ENCODE measurements at places on chromosomes 5 and 9.
A peak's percentile ranks its signal among the peaks of the same experiment; 100 is the strongest.

DNA sequence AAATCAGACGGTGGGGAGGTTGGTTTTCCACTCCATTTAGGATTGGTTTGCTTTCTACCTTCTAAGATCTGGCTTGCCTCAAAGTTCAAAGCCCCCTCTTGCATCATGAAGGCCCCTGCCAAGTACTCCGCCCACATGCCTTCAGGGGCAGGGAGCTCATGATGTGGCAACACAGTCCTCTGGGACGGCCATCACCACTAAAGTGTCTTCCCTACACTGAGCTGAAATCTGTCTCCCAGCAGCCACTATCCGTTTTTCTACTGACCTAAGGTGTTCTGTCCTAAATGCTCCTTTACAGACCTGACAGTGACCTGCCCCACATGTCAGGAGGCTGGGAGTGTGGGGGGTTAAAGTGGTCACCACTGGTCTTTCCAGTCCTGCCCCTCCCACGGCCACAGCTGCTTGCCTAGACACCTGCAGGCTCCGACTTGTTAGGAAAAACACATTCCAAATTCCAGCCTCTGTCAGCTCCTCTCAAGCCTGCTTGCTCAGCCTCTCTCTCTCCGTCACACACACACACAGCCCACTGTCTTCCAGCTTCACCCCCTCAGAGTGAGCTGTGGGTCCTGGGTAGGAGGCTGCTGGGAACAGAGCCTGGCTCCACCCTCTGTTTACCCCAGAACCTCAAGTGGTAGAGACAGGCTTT is 44.9 kb downstream of the SHB start:
- DNase-seq = peak; percentile 67

DNA sequence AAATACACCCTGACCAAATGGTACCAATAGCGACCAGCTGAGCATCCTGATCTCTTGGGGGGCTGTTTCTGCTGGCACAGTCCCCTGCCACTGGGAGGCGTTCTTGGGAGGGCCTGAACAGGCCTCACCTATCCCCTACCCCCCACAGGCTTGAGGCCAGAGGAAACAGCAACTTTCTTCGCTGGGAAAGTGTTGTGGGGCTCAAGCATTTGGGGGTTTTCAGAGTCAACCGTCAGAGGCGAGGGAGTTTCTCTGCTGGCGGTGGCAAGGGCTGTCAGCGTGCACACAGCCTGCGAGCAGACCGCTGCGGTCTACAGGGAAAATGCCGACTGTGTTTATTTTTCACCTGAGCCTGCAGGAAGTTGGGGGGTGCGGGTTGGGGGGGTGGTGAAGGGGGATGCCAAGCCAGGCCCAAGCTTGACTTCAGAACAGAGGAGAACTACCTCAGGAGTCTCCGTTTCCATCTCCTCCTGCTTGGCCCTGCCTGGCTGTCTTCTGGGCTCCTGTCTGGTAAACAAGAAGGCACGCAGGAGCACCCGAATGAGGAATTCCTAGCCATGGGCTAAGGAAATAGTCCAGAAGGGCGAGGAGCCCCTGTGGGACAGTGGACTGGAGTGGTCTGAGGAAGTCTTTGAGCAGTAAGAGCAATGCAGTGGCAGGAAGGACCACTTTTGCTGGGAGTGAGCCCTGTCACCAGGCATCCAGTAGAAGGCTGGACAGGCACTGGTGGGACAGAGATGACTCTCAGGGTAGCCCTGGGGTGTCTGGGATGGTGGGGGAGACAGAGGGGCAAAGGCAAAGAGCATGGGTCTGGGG is 18.1 kb downstream of the TCF7 start:
- no peak for DNase-seq

DNA sequence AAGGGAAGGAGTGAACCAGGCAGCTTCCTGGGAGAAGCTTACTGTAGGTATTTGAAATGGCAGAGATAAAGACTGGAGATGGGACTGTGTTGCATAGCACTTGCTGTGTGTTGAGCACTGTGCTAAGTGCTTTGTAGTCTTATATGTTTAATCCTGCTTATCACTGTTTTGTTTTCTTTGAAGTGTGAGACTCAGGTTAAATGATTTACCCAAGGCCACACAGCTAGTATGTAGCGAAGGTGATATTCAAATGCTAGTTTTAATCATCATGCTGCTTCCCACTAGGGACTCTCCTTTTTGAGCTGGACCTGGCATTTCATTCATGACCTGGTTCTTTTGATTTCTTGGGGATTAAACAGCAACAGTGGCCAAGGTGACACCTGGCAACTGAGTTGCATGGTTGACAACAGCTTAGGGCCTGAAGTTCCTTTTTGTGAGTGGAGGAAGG is 35.3 kb upstream of the SPRY4 start:
- DNase-seq = no peak

- no peak for DNase-seq
Measured at GRCh38 chr5:161481922-161482321, 64.6 kb downstream of the GABRB2 start.

- DNase-seq = peak; percentile 65
Measured at GRCh38 chr9:104992659-104993058, 64.7 kb upstream of the ABCA1 start.

All from fibroblast of pulmonary artery (primary cell).